Activated T-helper 1 cell treated with anti-CD3 and anti-CD28 coated beads, Interleukin-2, amount 50 U/mL, for 16 hours (primary cell): ENCODE measurements at places on chromosomes 2 and 18.

GRCh38 chr18:56639104-56639381, 651 bp upstream of the TXNL1 start:
- no peak for DNase-seq

- DNase-seq = no peak
Observed at GRCh38 chr2:55084641-55085040, 34.4 kb upstream of the RTN4 start.

DNA sequence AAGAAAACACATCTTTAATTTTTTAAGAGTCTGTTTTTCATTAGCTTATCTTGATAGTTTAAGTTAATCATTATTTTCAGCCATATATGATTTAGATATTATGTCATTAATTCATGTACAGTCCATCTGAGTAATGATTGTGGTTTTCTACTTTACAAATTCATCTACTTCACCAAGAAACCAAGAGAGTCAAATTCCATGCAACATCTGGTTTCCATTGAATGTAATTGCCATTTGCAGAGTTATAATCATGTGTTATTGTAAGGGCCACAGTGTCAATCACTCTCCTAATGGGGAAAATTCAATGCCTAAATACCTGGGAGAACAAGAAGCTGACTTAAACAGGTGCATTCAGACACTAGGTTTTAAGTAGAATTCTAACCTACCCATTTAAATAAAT, 217.2 kb upstream of the OSR1 start:
- DNase-seq = no peak

GRCh38 chr2:85623991-85624390, 8.0 kb downstream of the USP39 start:
- DNase-seq = no peak

- no peak for DNase-seq
Observed at GRCh38 chr2:38933653-38934052, 44.0 kb downstream of the ARHGEF33 start.

GRCh38 chr2:27992787-27993401, 102.4 kb downstream of the BABAM2 start:
- DNase-seq = no peak

DNA sequence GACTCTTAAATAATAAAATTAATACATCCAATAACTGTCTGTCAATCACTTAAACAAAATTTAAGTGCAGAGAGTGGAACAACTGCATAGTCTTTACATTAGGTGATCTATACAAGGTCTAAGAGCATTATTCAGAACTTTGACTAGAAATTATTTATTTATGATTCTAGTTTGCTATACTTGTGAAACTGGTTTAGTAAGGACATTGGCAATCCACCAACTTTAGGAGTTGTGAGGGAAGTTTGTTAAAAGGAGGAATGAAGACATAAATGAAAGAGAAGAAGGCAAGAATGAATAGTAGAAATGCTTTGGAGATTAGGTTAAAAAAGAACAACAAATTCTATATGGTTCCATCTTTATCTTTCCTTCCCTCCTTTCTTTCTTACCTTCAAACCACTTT, 217.5 kb downstream of the GPD2 start:
- DNase-seq = no peak
